ENCODE measurements at places on chromosomes 7 and 10.

DNA sequence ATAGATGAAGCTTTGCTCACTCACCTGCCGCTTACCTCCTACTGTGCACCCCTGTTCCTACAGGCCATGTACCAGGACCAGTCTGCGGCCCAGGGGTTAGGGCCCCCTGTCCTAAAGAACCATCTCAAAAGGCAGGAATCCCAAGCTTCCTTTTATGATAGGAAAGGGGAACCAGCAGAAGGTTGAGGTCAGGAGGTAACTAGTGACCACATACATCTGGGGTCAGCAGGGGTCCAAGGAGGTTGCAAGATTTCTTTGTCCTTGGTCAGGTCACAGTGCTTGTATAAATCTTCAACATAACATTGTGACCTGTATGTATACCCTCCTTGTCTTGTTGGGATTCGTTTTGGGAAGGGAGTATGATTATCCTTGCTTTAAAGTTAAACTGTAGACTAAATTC lies 73.8 kb downstream of the OAT start:
- no peak for DNase-seq

DNA sequence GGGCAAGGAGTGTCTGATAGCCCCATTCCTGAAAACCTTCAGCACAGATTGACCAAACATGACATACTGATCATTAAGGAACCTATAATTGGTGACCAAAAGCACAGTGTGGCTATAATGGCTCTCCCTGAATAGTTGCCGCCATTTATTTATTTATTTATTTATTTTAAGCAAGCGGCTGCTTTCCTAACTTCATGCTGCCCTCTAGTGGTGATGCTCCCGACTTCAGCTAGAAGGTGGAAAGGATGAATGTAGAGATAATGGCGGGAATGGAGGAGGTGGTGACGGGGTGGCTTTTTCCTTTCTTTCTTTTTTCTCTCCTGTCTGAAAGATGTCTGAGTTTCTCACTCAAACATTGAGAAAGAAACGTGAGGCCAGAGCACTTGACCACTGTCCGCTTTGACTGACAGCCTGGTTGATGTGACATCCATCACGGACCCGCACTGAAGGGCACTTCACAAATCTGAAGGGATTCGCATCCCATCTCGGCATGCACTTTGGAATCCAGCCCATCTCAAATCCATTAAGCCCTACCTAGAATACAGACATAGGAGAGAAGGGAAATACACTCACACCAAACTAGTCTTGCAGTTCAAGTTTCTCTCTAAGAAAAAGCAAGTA lies 1090.1 kb downstream of the KCNMA1 start:
- peak; percentile 84 for DNase-seq

DNA sequence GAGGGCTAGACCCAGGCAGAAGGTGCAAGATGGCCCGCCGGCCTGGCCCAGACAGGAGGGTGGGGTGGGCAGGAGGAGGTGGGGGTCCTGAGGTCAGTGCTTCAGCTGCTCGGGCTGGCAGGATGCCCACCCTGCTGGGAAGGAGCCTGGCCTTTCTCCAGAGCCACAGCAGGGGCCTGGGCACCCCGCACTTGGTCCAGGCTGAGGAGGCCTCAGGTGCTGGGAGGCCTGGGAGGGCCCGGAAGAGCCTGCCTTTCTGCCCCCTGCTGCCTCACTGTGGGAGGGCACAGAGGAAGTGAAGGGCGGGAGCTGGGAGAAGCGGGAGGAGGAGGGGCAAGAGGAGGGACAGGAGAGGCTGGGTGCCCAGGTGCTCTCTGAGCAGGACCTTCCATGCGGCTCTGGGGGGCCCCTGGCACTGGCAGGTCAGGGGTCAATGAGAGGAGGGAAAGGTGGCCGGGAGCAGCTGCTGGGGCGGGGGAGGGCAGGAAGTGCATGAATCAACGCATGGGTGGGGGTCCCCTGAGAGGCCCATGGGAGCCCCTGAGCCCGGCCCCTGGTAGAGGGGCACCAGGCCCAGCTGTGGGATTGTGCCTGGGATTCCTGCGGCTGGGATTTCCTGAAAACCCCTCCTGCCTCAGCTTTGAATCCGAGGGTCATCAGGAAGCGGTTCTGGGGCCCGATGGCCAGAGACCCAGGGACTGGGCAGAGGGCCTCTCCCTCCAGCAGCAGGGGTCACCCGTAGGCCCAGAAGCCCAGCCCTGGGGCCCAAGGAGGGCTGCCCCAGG lies 49.9 kb downstream of the PWWP2B start:
- DNase-seq, result peak; percentile 79

GRCh38 chr10:31669357-31669756 lies 259.3 kb downstream of the ARHGAP12 start:
- DNase-seq, result no peak

- no peak for DNase-seq
Observed at GRCh38 chr7:28682801-28683200, 270.5 kb downstream of the CREB5 start.

DNA sequence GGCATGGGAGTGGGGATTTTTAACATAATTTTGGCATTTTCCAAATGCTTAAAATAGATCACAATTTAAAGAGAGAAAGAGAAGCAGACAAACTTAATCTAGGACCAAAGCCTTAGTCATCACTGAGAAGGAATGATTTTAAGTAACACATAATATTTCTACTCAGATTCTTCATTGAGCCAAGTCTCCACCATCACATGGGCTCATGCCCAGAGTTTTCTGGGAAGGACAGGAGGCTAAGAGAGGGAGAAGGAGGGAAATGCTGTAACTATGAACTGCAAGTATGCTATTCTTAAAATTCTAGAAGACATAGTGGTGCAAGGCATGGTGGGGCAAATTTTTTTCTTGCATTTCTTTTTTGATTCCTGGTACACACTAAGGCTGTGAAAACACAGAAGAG lies 23.8 kb upstream of the UBE2D1 start:
- DNase-seq, result no peak

DNA sequence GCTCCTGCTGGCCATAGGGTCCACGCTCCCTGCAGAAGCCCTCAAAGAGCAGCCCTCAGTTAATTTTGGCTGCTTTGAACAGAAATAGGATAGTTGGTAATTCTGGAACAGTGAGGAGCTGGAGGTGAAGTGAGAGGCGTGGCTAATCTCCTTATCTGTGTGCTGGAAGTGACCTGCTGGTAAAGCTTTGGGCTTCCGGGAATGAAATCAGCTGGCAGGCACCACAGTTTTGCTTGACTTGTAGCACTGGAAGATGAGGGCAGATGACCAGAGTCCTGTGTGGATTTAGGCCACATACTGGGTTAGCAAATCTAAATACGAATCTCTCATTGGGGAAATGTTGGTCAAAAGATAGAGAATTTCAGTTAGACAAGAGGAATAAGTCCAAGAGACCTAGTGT lies 10.2 kb downstream of the ATP6V0E2 start:
- no peak for DNase-seq

Measured in NCI-H345 (cell line).